PC-9 (cell line): ENCODE measurements at places on chromosomes 11 and 22. TPM values are rescaled to one million over a fixed set of nuclear protein-coding genes. Genes with fewer than 3 reads are reported as not detected.

The OR11H1 gene
- total RNA-seq, result not detected in 2 replicates

- H3K4me3 ChIP-seq, result no peak overlapping the region
- no peaks in the 10 kb centered on the region for H3K36me3 ChIP-seq
- peaks cover 6% of the 10 kb centered on the region for H3K4me1 ChIP-seq
- H3K27ac ChIP-seq, result no peak overlapping the region
These were observed 8.0 kb downstream of the TUBGCP6 start for GRCh38 chr22:50236731-50237409.

DNA sequence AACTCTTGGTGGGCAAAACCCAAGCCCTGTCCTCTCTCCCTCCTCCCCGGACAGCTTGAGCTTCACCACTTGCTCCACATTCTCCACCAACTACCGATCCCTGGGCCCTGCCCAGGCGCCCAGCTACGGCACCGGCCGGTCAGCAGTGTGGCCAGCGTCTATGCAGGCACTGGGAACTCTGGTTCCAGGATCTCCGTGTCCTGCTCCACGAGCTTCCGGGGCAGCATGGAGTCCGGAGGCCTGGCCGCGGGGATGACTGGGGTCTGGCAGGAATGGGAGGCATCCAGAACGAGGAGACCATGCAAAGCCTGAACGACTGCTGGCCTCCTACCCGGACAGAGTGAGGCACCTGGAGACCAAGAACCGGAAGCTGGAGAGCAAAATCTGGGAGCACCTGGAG, 68.9 kb upstream of the RTL6 start:
- H3K27ac ChIP-seq, result no peak overlapping the region
- H3K4me3 ChIP-seq, result no peak overlapping the region
- no peaks in the 10 kb centered on the region for H3K36me3 ChIP-seq
- no peak for DNase-seq
- H3K27me3 ChIP-seq, result no peaks in the 10 kb centered on the region

- H3K4me3 ChIP-seq, result no peak overlapping the region
- no peaks in the 10 kb centered on the region for H3K27me3 ChIP-seq
- no peaks in the 10 kb centered on the region for H3K36me3 ChIP-seq
- no peaks in the 10 kb centered on the region; the same call in 1 of the 2 replicates for H3K4me1 ChIP-seq
These were observed 84.1 kb upstream of the BARX2 start for GRCh38 chr11:129291546-129291945.

The ZC3H12C gene
- 9.3 and 12.4 TPM in 2 replicates for total RNA-seq

DNA sequence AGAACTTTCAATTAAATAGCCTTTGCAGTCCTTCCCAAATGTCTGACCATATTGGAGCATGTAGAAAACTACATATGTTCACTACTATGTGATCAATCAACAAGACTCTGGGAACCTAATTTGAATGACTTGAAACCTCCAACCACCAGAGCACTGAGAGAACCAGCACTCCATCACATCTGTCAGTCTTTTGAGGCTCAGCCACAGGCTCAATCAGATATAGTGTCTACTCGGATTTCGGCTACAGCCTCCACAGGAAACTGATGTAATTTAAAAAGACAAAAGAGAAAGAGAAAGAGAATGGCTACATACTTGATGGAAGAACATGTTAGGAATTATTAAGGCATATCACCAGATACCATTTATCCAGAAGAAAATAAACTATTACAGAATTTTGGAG, 859.0 kb downstream of the FAM181B start:
- no peak for DNase-seq
- no peaks in the 10 kb centered on the region for H3K27me3 ChIP-seq
- no peak overlapping the region for H3K4me3 ChIP-seq
- H3K27ac ChIP-seq, result no peak overlapping the region
- H3K36me3 ChIP-seq, result no peaks in the 10 kb centered on the region
- no peaks in the 10 kb centered on the region for H3K4me1 ChIP-seq

- peak; percentile 59 for DNase-seq
- H3K36me3 ChIP-seq, result no peaks in the 10 kb centered on the region
- H3K4me1 ChIP-seq, result no peaks in the 10 kb centered on the region
- no peak overlapping the region for H3K4me3 ChIP-seq
- no peak overlapping the region for H3K27ac ChIP-seq
- no peaks in the 10 kb centered on the region for H3K27me3 ChIP-seq
These were observed 84.6 kb upstream of the IZUMO1R start for GRCh38 chr11:94219771-94220170.

The TENM4 gene
- 0.25 TPM in 1 of 2 replicates, not detected in the other for total RNA-seq

The C11orf71 gene
- total RNA-seq, result 3.7 and 4.9 TPM in 2 replicates

- no peak overlapping the region for H3K27ac ChIP-seq
- DNase-seq, result no peak
- no peak overlapping the region for H3K4me3 ChIP-seq
- no peaks in the 10 kb centered on the region for H3K36me3 ChIP-seq
- H3K27me3 ChIP-seq, result no peaks in the 10 kb centered on the region
- no peaks in the 10 kb centered on the region for H3K4me1 ChIP-seq
These were observed 148.1 kb downstream of the DYNC2H1 start for GRCh38 chr11:103257360-103257759.

DNA sequence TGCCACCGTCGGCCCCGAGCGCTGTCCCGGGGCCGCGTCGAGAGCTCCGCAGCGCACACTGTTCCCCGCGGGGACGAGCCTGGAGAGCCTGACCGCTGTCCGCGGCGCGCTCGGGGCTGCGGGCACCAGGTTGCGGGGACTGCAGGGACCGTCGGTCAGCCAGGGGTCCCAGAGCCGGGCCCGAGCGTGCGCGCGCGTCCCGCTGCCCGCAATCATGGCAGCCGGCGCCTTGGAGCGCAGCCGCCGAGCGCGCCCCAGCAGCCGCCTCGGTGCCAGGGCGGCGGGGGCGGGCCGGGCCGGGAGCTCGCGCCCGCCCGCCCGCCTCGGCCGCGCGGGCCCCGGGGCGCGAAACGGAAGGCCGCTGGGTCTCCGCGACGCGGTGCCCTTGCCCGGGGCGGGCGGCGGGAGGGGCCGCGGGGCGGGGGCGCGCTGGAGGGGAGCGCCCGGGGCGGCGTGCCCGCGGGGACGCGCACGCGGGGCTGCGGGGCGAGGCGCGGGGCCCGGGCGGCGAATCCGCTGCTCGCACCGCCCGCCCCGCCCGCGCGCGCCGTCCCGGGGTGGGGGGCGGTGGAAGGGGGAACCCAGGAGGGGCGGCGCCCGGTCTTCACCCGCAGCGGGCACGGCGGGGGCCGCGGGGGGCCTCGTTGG, 79.4 kb upstream of the PPARA start:
- H3K36me3 ChIP-seq, result peaks cover 1% of the 10 kb centered on the region; the same call in 1 of the 2 replicates
- H3K27ac ChIP-seq, result peak overlapping the region; percentile 94
- H3K27me3 ChIP-seq, result no peaks in the 10 kb centered on the region

- H3K36me3 ChIP-seq, result no peaks in the 10 kb centered on the region
- H3K27me3 ChIP-seq, result no peaks in the 10 kb centered on the region
- H3K4me3 ChIP-seq, result no peak overlapping the region
These were observed 399.5 kb downstream of the ETS1 start for GRCh38 chr11:128187835-128188234.

GRCh38 chr11:4184163-4184916, 89.7 kb downstream of the RRM1 start:
- H3K4me3 ChIP-seq, result no peak overlapping the region
- DNase-seq, result no peak
- H3K27me3 ChIP-seq, result 0 out of 2 replicates have a peak, but pooled peaks cover 3% of the 10 kb centered on the region
- no peaks in the 10 kb centered on the region for H3K36me3 ChIP-seq
- H3K4me1 ChIP-seq, result no peaks in the 10 kb centered on the region

GRCh38 chr22:49291781-49292180, 535.9 kb downstream of the BRD1 start:
- H3K27me3 ChIP-seq, result peaks cover 100% of the 10 kb centered on the region
- DNase-seq, result no peak
- no peak overlapping the region for H3K4me3 ChIP-seq
- H3K4me1 ChIP-seq, result no peaks in the 10 kb centered on the region
- no peaks in the 10 kb centered on the region for H3K36me3 ChIP-seq
- H3K27ac ChIP-seq, result no peak overlapping the region

DNA sequence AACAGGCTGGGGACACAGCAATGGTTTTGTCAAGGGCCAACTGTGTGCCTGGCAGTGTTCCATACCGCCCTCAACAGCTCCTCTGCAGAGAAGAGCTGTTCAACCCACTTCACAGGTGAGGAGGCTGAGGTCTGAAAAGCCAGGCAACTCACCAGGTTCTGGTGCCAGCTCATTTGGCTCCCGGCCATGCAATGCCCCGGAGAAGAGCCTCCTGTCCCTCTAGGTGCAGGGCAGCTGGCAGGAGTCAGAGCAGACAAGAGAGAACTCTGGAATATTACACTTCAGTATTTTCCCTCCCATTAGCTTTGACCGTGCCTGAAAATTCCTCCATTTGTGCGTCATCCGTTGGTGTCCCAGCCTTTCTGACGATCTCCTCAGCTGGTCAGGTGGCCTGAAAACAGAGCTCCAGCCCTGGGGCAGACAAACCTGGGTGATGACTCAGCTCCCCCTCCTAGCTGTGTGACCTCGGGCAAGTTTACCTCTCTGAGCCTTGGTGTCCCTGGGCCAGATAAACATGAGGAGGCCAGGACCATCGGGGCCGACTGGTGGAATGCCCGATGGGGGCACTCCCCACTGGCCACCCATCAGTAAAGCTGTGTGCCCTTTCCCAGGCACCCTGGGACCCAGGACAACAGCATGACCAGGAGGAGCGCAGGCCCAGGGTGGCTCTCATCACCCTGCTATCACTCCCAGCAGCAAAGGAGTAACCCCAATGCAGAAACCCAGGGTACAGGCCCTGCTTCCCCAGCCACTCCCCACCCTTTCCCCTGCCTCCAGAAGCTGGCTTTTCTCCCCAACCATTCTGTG, 9.6 kb upstream of the C1QTNF6 start:
- peak overlapping the region; percentile 94 for H3K27ac ChIP-seq
- DNase-seq, result peak; percentile 95
- no peaks in the 10 kb centered on the region for H3K36me3 ChIP-seq
- no peaks in the 10 kb centered on the region for H3K27me3 ChIP-seq
- H3K4me1 ChIP-seq, result peaks cover 57% of the 10 kb centered on the region

- DNase-seq, result no peak
- no peaks in the 10 kb centered on the region for H3K36me3 ChIP-seq
- H3K27ac ChIP-seq, result no peak overlapping the region
- H3K4me1 ChIP-seq, result no peaks in the 10 kb centered on the region
- H3K27me3 ChIP-seq, result peaks cover 91% of the 10 kb centered on the region
These were observed 90.6 kb upstream of the SLC22A12 start for GRCh38 chr11:64500176-64501013.

DNA sequence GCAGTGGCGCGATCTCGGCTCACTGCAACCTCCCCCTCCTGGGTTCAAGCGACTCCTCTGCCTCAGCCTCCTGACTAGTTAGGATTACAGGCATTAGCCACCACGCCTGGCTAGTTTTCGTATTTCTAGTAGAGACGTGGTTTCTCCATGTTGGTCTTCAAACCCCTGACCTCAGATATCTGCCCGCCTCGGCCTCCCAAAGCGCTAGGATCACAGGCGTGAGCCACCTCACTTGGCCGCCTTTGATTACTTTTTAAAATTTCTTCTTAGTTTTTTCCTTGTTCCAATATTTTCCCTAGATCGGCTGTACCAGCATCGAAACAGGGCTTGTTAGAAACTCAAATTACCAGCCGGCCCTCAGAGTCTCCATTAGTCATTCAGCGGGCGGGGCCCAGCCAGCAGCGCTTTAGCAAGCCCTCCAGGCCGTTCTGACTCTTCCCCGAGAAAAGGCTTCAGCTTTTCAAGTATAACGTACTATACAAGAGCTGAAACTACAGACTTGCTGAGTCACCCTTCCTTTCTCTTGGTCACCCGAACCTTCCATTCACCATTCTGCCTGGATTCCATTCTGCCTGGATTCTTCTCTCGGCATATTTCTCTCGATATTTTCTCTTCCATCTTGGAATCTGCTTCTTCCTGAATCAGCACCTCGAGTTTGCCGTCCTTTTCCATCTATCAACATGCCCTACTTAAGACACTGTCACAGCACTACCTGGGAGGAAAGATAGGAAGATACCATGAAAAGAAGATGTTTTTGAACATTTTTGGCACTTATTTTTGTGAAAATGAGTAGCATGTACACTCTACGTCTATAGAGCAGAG, 6.7 kb upstream of the CAPRIN1 start:
- H3K27me3 ChIP-seq, result no peaks in the 10 kb centered on the region
- peak overlapping the region; percentile 49 for H3K4me3 ChIP-seq
- DNase-seq, result peak; percentile 86
- no peaks in the 10 kb centered on the region for H3K36me3 ChIP-seq
- peaks cover 20% of the 10 kb centered on the region for H3K4me1 ChIP-seq

- no peak for DNase-seq
- no peak overlapping the region for H3K4me3 ChIP-seq
- no peaks in the 10 kb centered on the region for H3K36me3 ChIP-seq
- H3K27me3 ChIP-seq, result no peaks in the 10 kb centered on the region
These were observed 7.8 kb upstream of the VSTM5 start for GRCh38 chr11:93858121-93858775.

The CHRM4 gene
- total RNA-seq, result 0.31 TPM in 1 of 2 replicates, not detected in the other

- no peak for DNase-seq
- H3K27ac ChIP-seq, result no peak overlapping the region
- no peaks in the 10 kb centered on the region for H3K4me1 ChIP-seq
- H3K4me3 ChIP-seq, result no peak overlapping the region
- H3K27me3 ChIP-seq, result no peaks in the 10 kb centered on the region
- H3K36me3 ChIP-seq, result no peaks in the 10 kb centered on the region
These were observed 71.2 kb upstream of the WNT11 start for GRCh38 chr11:76277298-76278175.

DNA sequence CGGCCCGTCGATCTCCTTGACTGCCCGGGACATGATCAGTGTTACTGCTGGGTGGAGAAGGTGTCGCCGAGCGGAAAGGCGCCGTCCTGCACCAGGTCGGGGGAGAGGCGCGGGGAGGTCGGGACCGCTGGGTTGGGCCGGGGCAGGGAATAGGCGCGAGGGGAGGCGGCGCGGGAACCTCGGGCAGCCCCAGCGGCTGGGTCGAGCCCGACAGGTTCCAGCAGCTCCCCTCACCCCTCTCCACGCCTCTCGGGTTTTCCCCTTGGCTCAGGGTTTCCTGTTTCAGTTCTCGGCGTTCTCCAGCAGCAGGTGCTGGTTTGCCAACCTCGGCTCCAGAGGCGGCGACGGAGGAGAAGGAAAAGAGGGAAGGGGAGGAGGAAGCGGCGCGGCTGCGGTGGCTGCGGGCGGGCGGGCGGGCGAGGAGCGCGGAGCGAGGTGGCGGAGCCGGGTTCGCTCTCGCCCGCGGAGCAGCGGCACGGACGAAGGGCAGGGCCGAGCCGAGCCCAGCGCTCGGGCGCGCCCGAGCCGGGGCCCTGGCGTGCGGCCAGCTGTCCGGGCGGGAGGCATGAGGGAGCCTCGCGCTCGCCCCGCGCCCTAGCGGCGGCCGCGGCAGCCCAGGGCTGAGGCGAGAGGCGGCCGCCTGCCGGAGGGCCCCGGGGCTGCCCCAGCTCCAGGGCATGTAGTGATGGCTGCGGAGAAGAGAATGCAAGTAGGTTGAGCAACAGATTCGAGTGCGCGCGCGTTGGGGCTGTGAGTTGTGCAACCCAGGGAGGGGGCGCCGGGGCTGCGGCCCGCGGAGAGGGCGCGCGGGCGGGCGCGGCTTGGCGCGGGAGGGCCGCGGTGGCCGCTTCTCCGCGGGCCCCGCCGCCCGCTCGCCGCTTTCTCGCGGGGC, at the start of gene ZC3H12C:
Gene ZC3H12C (plus strand): TSS at position 878 of the 892 bp plus-strand sequence. CDS start 20 bp downstream, outside the sequence.
- peak within 1 kb of the TSS; percentile 82 for H3K4me3 ChIP-seq
- H3K4me1 ChIP-seq, result peaks cover 53% of the 10 kb centered on the region
- peak; percentile 89 for DNase-seq
- peak within 1 kb of the TSS; percentile 77 for H3K27ac ChIP-seq
- H3K27me3 ChIP-seq, result no peaks in the 10 kb centered on the region

- H3K36me3 ChIP-seq, result no peaks in the 10 kb centered on the region
- no peaks in the 10 kb centered on the region for H3K4me1 ChIP-seq
- no peak overlapping the region for H3K4me3 ChIP-seq
- no peak for DNase-seq
- H3K27me3 ChIP-seq, result no peaks in the 10 kb centered on the region
These were observed 51.8 kb upstream of the LIN7C start for GRCh38 chr11:27558401-27558800.
